WTC11 (cell line): ENCODE measurements at places on chromosomes 6 and 20. TPM values are rescaled to one million over a fixed set of nuclear protein-coding genes. Genes with fewer than 3 reads are reported as not detected.

The OOEP gene
- total RNA-seq: 0.87 to 1.1 TPM (median 0.89 TPM) in 3 replicates

The MEI4 gene
- 0.18 to 0.21 TPM (median 0.20 TPM) in 3 replicates for total RNA-seq

The RNF39 gene
- 4.2 to 5.1 TPM (median 4.5 TPM) in 3 replicates for total RNA-seq

The STK4 gene
- 36.0 to 41.2 TPM (median 37.9 TPM) in 3 replicates for total RNA-seq

The MYBL2 gene
- 133 to 166 TPM (median 133 TPM) in 3 replicates for total RNA-seq

The LINC00237 gene
- total RNA-seq: 0.78 to 3.1 TPM (median 0.80 TPM) in 3 replicates

The FERMT1 gene
- total RNA-seq: 16.8 to 23.0 TPM (median 17.6 TPM) in 3 replicates

The MCHR2 gene
- total RNA-seq: not detected in 3 replicates
